Activated CD8-positive, alpha-beta T cell treated with anti-CD3 and anti-CD28 coated beads for 36 hours (primary cell): ENCODE measurements at places on chromosomes 2 and 18. TPM values are rescaled to one million over a fixed set of nuclear protein-coding genes. Genes with fewer than 3 reads are reported as not detected.

Gene ACAA2
- 84.6 TPM for total RNA-seq

Gene TMEM247
- total RNA-seq, result not detected

Gene RUFY4
- 0.76 TPM for total RNA-seq

Gene TMEM198
- 2.1 TPM for total RNA-seq

Gene GKN2
- total RNA-seq, result not detected

Gene SYT4
- total RNA-seq, result not detected

- DNase-seq, result peak; percentile 59
Measured at GRCh38 chr2:151999053-151999452, 99.8 kb downstream of the CACNB4 start.

GRCh38 chr18:22311301-22311700 lies 106.4 kb downstream of the CTAGE1 start:
- DNase-seq, result no peak

DNA sequence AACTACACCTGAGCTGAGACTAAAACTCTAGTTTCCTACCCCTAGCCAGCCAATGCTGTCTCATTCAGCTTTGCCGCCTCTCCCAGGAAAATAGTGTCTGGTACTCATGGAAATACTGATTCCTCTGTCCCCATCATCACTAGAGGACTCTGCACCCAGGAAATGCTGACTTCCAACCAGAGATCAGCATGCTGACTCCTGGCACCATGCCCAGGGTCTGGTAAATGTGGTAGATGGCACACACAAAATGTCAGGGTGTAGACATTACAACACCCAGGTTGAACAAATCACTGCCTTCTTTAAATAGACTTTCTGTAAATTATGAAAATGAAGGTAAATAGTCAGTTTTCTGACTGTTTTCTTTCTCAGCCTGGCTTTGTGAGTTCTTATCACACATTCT lies 307.3 kb upstream of the CHAC2 start:
- DNase-seq, result no peak

GRCh38 chr2:152068226-152068625 lies 30.6 kb downstream of the CACNB4 start:
- DNase-seq, result no peak
